ENCODE measurements at places on chromosomes 7 and 10. TPM values are rescaled to one million over a fixed set of nuclear protein-coding genes. Genes with fewer than 3 reads are reported as not detected.

GRCh38 chr7:95919556-95919955 is 147.2 kb downstream of the DYNC1I1 start:
- no peak overlapping the region for H3K4me3 ChIP-seq
- H3K36me3 ChIP-seq: no peaks in the 10 kb centered on the region
- H3K27me3 ChIP-seq: peaks cover 18% of the 10 kb centered on the region
- DNase-seq: no peak
- peaks cover 4% of the 10 kb centered on the region for H3K4me1 ChIP-seq

GRCh38 chr7:80643336-80643915 is 5.0 kb downstream of the CD36 start:
- no peak overlapping the region for H3K27ac ChIP-seq
- DNase-seq: no peak
- no peak overlapping the region for H3K4me3 ChIP-seq
- no peaks in the 10 kb centered on the region for H3K4me1 ChIP-seq

DNA sequence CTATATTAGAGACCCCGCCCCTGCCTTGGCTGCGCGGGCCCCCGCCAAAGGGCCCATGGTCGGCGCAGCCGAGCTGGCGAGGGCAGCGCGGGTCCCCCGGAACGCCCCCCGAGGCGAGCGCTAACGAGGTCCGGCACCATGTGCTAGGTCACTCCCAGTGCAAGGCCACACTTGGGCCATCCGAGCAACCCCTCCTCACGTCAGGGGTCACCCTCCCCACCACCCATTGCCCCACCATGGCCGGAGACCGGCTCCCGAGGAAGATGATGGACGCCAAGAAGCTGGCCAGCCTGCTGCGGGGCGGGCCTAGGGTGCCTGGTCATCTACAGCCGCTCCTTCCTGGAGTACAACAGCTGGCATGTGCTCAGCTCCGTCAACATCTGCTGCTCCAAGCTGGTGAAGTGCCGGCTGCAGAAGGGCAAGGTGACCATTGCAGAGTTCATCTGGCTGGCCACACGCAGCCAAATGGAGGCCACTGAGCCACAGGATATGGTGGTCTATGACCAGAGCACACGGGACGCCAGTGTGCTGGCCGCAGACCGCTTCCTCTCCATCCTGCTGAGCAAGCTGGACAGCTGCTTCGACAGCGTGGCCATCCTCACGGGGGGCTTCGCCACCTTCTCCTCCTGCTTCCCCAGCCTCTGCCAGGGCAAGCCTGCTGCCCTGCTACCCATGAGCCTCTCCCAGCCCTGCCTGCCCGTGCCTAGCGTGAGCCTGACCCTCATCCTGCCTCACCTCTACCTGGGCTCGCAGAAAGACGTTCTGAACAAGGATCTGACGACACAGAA is 12.4 kb upstream of the SEC24C start:
- no peak for DNase-seq
- H3K27me3 ChIP-seq: no peaks in the 10 kb centered on the region
- peaks cover 11% of the 10 kb centered on the region for H3K4me1 ChIP-seq

DNA sequence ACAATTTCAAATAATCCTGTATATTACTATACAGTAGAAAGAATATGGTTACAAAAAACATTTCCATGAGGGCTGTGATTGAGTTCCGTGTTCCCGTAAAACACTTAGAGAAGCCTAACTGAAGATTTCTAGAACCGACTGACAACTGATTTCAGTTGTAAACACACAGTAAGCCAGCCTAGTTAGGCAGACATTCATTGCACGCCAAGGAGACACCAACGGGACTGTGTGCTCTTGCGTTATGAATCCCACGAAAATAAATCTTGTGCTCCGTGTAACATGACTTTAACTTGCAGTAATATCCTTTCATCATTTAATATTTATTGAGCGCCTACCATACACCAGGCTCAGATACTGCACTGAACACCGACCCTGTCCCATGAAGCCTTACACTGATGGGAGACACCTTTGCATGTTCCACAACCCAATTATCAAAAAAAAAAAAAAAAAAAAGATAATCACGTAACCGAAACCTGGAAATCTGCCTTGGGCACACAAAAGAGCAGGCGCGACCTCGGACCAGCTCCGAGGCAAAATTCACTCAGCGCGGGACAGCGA is 420 bp upstream of the KLHL7 start:
- H3K27me3 ChIP-seq: no peaks in the 10 kb centered on the region
- peaks cover 1% of the 10 kb centered on the region for H3K36me3 ChIP-seq
- peaks cover 19% of the 10 kb centered on the region for H3K4me1 ChIP-seq
- peak overlapping the region; percentile 97 for H3K4me3 ChIP-seq

- H3K4me3 ChIP-seq: no peak overlapping the region
- peaks cover 11% of the 10 kb centered on the region for H3K4me1 ChIP-seq
- no peak for DNase-seq
- no peak overlapping the region for H3K27ac ChIP-seq
- H3K27me3 ChIP-seq: no peaks in the 10 kb centered on the region
- H3K36me3 ChIP-seq: peaks cover 47% of the 10 kb centered on the region
Measured at GRCh38 chr7:47965456-47965855, 14.0 kb downstream of the HUS1 start.

GRCh38 chr10:114629824-114630730 is 28.0 kb downstream of the ABLIM1 start:
- H3K4me3 ChIP-seq: no peak overlapping the region
- H3K36me3 ChIP-seq: no peaks in the 10 kb centered on the region

DNA sequence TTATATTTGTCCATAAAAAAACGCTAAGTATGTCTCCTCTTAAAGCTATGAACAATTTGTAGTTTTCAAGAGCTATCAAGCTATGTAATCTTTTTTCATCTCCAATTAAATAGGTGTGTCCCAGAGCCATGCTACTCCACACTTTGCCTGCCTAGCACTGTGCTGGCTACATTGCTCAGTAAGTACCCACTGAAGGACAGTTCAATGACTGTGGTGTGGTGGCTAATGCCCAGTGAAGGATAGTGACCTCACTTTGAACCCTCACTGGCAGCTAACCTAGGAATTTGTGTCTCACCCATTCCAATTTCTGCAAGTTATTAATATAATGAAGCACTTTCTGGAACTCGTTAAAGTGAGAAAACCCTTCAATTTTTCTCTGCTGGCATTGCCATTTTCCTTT is 14.4 kb upstream of the TRUB1 start:
- peaks cover 4% of the 10 kb centered on the region for H3K27me3 ChIP-seq
- no peak overlapping the region for H3K4me3 ChIP-seq
- H3K36me3 ChIP-seq: no peaks in the 10 kb centered on the region
- H3K4me1 ChIP-seq: peaks cover 4% of the 10 kb centered on the region

- H3K27me3 ChIP-seq: peaks cover 5% of the 10 kb centered on the region
- H3K27ac ChIP-seq: no peak overlapping the region
- no peak overlapping the region for H3K4me3 ChIP-seq
- DNase-seq: no peak
- no peaks in the 10 kb centered on the region for H3K4me1 ChIP-seq
- no peaks in the 10 kb centered on the region for H3K36me3 ChIP-seq
Measured at GRCh38 chr10:1715821-1716220, 21.5 kb downstream of the ADARB2 start.

DNA sequence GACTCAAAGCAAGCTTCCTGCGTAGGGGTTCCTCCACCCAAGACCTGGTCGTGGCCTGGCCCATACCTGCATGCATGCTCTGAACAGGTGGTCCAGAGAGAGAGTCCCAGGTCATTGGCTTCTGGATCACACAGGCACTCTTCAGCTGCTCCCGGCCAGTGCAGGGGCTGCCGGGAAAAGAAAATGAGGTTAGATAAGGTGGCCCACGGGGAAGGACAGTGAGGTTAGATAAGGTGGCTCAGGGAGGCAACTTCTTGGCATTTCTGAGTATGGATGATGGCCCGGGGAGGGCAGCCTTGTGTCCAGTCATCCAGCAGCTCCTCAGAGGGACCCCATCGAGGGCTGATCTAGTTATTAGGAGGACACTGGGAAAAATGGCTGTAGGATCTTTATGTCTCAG is 87.4 kb downstream of the FRMPD2 start:
- H3K27me3 ChIP-seq: peaks cover 8% of the 10 kb centered on the region
- no peaks in the 10 kb centered on the region for H3K4me1 ChIP-seq
- no peak for DNase-seq
- H3K27ac ChIP-seq: no peak overlapping the region
- H3K36me3 ChIP-seq: no peaks in the 10 kb centered on the region

- no peak for DNase-seq
- H3K36me3 ChIP-seq: peaks cover under 1% of the 10 kb centered on the region
- no peak overlapping the region for H3K4me3 ChIP-seq
- peaks cover 7% of the 10 kb centered on the region for H3K27me3 ChIP-seq
Measured at GRCh38 chr7:77409739-77410547, 6.2 kb downstream of the GSAP start.

DNA sequence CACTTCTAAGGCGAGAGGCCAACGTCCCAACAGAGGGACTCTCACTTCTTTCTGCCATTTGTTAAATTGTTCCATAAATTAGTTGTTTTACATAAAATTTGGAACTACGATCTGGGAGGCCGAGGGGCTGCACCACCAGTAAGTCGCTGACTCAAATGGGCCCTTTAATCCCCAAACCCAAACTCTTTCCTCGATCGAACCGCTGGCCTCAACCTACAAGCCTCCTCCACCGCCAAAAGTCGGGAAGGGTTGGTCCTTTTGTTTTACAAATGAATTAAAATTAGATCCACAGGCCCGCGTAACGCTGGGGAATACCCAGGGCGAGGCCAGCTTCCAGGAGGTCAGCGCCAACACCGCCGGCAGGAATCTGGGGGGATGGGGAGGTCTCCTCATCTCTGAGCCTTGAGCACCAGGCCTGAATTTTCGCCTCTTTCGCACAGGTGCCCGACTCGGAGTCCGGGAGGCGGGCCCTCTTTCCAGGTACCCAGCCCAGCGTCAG is 1.2 kb upstream of the FOXI2 start:
- H3K36me3 ChIP-seq: peaks cover 2% of the 10 kb centered on the region
- no peak overlapping the region for H3K27ac ChIP-seq
- peaks cover 28% of the 10 kb centered on the region for H3K27me3 ChIP-seq
- no peak for DNase-seq

DNA sequence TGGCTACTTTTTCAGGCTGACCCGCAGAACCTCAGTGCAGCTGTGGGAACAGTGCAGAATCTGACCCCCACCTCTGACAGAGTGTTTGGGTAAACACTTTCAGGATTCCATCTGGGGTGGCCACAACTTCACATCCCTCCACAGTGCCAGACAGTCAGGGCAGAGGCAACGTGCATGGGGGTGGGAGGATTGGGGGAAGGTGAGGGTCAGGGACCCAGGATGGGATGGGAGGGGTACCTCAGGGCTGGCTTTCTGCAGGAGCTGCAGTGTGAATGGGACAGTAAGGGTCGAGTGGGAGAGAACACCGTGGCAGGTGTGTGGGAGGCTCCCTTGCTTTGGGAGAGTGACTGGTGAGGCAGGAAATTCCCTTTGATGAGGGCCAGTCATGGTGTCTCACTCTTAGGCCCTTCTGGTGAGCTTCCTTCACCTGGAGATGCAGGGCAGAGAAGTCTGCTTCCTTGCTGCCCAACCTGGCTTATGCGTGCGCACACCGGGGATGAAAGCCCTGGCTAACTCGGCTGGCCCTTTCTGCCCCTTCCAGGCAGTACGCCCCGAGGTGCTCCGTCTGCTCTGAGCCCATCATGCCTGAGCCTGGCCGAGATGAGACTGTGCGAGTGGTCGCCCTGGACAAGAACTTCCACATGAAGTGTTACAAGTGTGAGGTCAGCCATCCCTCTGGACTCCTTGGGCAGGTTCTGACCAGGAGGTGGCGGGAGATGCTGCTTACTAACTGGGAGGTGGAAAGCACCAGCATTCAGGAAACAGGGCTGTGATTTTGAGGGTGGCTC is 8.4 kb downstream of the ZYX start:
- H3K27me3 ChIP-seq: no peaks in the 10 kb centered on the region
- peaks cover 8% of the 10 kb centered on the region for H3K4me1 ChIP-seq
- no peak for DNase-seq

- H3K27me3 ChIP-seq: no peaks in the 10 kb centered on the region
- no peaks in the 10 kb centered on the region for H3K36me3 ChIP-seq
- H3K27ac ChIP-seq: no peak overlapping the region
- no peak overlapping the region for H3K4me3 ChIP-seq
- no peaks in the 10 kb centered on the region for H3K4me1 ChIP-seq
- no peak for DNase-seq
Measured at GRCh38 chr7:72445075-72445474, 32.9 kb upstream of the CALN1 start.

- H3K4me3 ChIP-seq: peak overlapping the region; percentile 38
- DNase-seq: no peak
- no peaks in the 10 kb centered on the region for H3K36me3 ChIP-seq
- H3K27me3 ChIP-seq: no peaks in the 10 kb centered on the region
Measured at GRCh38 chr7:100444311-100445278, 8.3 kb upstream of the PPP1R35 start.

- DNase-seq: no peak
- no peak overlapping the region for H3K27ac ChIP-seq
- no peaks in the 10 kb centered on the region for H3K4me1 ChIP-seq
- peaks cover 17% of the 10 kb centered on the region for H3K27me3 ChIP-seq
Measured at GRCh38 chr10:27716521-27716920, 29.1 kb downstream of the MKX start.

GRCh38 chr7:94588075-94588474 is 67.9 kb downstream of the SGCE start:
- no peak for DNase-seq
- H3K27ac ChIP-seq: no peak overlapping the region
- H3K36me3 ChIP-seq: no peaks in the 10 kb centered on the region

- H3K36me3 ChIP-seq: peaks cover 27% of the 10 kb centered on the region
- DNase-seq: no peak
- peaks cover 12% of the 10 kb centered on the region for H3K4me1 ChIP-seq
- H3K4me3 ChIP-seq: no peak overlapping the region
- H3K27ac ChIP-seq: no peak overlapping the region
Measured at GRCh38 chr7:12256090-12256489, 45.0 kb downstream of the TMEM106B start.

- no peak overlapping the region for H3K27ac ChIP-seq
- H3K27me3 ChIP-seq: peaks cover 9% of the 10 kb centered on the region
Measured at GRCh38 chr10:22986771-22987542, 59.1 kb downstream of the ARMC3 start.

GRCh38 chr10:78952686-78953085 is 116.1 kb upstream of the ZMIZ1 start:
- H3K27ac ChIP-seq: no peak overlapping the region
- no peaks in the 10 kb centered on the region for H3K4me1 ChIP-seq
- H3K27me3 ChIP-seq: no peaks in the 10 kb centered on the region
- no peak for DNase-seq

DNA sequence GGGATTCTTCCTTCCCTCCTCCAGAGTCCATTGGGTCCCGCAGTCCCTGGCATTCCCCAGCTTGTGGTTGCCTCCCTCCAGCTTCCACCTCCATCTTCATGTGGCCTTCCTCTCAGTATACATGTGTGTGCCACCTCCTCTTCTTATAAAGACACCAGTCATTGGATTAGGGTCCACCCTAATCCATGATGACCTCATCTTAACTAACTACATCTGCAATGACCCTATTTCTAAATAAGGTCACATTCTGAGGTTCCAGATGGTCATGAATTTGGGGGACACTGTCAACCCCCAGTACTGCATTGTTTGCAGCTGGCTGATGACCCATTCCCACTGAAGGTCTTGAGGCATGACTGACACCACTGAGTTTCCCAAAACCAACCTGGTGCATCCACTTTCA is 99.0 kb downstream of the PTPRE start:
- H3K4me1 ChIP-seq: peaks cover 2% of the 10 kb centered on the region
- H3K27me3 ChIP-seq: peaks cover 11% of the 10 kb centered on the region
- no peak overlapping the region for H3K27ac ChIP-seq
- no peaks in the 10 kb centered on the region for H3K36me3 ChIP-seq
- no peak for DNase-seq

Gene SLC13A1
- not detected for total RNA-seq

Gene TAS2R41
- not detected for total RNA-seq

Gene C10orf143
- total RNA-seq: 6.0 TPM

Gene IMMP2L
- 10.2 TPM for total RNA-seq

Gene RPEL1
- not detected for total RNA-seq

Gene COL17A1
- total RNA-seq: not detected

Gene MAP3K8
- total RNA-seq: 28.3 TPM
